ENCODE measurements at places on chromosomes 12 and 14.

- DNase-seq = no peak
Observed at GRCh38 chr14:103915616-103916015, 12.6 kb upstream of the TDRD9 start.

DNA sequence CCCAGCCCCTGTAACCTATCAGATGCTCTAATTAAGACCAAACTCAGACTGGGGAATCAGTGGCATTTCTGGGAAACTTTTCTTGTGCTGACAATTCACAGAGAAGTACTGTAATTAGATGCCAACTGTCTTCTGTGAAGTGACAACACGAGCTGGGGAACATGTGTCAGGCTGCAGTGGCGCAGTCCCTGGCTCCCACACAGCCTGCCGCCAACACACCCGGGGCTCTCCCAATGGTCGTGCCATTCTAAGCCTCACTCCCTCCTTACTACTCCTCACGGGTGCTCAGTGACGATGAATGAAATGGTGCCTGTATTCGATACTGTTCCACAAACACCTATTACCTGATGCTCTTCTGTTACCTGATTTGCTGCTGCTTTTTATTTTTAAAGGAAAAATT is 18.6 kb downstream of the GARIN2 start:
- DNase-seq = no peak

- DNase-seq = no peak
Observed at GRCh38 chr12:10618338-10618987, 5.1 kb upstream of the MAGOHB start.

DNA sequence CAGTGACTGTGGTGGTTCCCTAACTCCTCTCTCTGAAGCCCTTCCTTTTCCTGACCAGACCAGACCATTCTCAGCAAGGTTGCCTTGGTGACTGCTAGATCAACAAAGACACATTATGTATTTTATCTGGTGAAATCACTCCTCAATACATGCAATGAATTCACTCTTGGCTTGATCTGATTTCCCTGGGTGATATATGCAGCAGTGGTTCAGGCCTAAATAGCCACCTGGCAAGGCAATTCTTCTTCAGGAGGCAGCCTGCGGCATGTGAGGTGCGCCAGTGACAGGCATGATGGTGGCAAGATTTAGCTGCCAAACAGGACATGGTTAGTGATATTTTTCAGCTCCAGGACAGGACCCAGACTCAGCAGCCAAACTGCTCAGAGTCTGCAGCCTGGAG is 350.3 kb upstream of the CCDC196 start:
- DNase-seq = no peak

- no peak for DNase-seq
Observed at GRCh38 chr14:50107850-50108249, 8.5 kb downstream of the VCPKMT start.

DNA sequence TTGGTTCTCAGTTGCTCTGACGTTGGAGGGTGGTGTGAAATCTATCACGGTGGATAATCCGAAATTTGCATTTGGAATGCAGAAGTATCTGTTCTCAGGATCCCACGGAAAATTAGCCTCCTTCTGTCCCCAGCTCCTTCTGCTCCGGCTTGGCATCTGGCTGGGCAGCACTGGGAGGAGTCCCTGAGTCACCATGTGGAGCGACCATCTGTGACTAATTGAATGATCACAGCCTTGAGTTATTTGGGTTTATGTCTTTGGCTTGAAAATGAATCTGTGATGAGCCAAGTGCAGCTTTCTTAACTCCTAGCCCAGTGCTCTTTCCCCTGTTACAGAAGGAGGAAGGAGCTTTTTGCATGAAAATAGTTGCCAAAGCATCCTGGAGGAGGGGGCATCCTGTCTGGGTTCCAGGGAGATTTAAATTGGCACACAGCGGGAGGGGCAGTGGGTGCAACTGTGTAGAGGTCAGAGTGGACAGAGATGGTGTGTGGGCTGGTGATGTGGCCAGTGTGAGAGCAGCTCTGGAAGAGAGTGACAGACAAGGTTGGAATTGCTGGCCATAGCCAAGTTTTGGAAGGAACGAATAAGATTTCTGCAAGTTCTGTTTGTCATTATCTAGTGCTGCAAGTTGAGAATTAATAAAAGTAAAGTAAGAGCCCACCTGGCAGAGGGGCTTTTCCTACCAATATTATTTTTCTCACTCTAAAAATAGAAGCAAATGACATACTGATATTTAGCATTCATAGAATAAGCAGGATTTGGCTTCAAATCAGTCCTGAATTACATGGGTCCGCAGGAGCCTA is 74.4 kb downstream of the SLC24A4 start:
- no peak for DNase-seq

DNA sequence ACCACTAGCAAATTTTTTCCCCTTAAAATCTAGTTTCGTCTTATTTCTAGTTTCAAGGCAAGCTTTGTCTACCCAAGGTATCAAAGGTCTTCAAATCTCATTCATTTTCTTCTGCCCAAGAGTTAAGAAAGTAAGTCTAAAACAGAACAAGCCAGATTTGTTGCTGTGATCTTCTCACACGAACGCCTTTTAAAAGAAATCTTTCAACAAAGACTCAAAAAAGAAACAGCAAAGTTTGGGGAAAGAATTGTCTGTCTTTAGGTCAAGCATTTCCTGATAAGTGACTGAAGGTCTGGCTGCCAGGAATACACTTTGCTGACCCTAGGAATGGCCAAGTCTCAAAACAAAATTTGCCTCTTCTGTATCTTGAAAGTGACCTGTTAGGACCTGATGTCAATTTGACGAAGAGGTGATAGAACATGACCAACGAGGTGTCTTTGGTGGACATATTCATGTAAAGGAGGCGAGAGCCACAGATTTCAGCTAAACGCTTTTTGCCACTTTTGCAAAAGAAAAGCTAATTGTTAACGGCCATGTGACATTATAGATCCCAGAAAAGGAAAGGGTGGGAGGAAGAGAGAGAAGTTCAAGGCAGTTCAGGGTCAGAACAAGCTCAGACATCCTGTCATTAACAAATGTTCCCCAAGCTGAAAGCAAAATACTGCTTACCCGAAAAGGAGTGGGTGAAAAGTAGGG is 1.7 kb downstream of the CDK17 start:
- DNase-seq = no peak

- DNase-seq = no peak
Observed at GRCh38 chr12:75482646-75483045, 2.1 kb downstream of the GLIPR1 start.

DNA sequence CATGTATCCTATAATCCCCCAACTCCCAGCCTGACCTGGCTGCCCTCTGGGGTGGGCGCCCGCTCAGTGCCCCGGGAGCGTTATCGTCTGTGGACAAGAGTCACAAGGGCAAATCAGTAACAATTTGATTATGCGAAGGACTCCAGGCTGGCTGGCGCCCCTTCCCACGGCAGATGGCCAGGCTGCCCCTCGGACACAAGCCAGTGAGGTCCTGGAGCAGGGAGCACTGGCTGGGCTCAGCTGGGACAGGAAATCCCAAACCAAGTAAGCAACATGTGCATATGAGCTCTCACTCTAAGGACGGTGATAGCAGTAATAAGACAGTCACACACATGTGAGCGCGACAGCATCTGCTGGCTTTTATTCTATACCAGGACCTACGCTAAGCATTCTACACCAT is 59.3 kb upstream of the FAM222A start:
- no peak for DNase-seq

DNA sequence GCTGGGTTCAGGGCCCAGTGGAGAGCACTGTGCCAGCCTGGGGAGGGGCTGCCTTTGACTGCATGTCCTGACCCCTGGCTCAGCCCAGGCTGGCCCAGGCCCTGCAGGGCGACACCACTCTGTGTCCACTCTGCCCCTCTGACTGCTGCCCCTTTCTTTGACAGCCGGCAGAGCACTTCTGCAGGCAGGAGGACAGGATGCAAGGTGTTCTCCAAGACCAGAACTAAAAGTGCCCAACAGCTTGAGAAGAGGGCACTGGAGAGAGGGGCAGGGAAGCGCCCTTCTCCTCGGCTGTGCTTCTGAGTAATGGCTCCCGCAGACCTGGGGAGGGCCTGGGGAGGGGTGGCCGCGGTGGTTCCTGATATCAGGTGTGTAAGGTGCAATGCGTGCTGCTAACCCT is 72.7 kb downstream of the WDR20 start:
- no peak for DNase-seq

- DNase-seq = peak; percentile 35
Observed at GRCh38 chr14:104635717-104636116, 31.1 kb upstream of the TMEM179 start.

DNA sequence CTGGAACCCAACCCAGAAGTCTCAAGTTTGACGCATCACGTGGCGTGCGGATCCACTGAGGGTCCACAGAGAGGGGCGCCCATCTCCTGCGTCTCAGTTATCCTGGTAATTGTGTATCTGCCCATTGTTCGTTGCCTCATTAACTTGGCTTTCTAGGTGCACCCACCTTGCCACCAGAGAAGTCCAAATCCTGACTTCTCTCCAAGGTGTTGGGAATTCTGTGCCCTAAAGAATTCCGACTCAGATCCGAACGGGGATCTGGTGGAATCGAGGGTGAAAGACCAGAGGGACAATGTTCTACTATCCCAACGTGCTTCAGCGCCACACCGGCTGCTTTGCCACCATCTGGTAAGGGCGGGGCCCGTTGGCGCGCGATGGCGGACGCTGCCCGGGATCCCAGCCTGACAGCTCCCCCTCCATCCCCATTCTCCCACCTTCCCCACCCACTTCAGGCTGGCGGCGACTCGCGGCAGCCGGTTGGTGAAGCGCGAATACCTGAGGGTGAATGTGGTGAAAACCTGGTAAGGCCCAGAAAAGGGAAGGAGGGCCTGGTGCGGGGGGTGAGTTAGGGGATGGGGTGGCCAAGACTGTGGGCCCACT is 481 bp downstream of the REC8 start:
- no peak for DNase-seq

DNA sequence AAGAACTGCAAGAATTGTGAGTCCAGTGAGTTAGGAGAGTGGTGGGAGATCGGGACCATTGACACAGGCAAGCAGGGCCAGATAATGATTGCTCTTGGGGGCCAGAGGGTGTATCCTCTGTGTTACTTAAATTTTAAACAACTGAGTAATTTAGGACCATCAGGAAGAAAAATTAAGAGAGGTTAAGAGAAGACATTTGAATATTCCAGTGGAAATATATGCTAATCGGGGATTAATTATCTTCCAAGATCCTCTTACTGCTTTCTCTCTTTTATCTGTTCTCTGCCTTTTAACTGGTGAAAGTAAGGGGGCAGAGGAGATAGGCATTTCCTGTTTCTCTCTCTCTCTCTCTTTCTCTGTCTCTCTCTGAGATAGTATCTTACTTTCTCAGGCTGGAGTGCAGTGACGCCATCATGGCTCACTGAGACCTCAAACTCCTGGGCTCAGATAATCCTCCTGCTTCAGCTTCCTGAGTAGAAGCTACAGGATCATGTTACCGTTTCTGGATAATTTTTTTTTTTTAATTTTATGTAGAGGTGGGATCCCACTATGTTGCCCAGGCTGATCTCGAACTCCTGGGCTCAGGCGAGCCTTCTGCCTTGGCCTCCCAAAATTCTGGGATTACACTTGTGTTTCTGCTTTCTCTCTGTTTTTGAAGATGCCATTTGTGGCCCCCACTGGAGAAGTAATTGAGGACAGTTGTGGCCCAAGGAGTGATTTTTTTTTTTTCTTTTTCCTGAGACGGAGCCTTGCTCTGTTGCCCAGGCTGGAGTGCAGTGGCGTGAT is 85.1 kb downstream of the DIP2B start:
- DNase-seq = no peak

DNA sequence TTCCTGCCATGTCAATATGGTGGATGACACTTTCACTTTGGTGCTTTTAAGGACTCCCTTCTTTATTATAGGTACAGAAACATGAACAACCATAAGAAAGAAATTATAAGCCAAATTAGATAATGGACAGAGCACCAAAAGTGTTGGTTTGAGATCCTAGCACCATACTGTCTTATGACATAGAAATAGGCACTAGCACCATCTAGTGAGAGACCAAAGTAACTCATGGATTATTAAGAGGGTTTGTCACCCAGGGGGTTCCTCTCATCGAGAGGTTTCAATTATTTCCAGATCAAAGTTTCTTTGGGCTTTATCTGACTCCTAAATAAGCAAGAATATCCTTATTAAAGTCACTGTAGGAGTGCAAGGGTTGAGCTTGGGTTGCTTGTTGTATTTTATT is 153.0 kb upstream of the DIO2 start:
- DNase-seq = no peak

GRCh38 chr12:127542391-127542790 is 724.6 kb upstream of the TMEM132C start:
- DNase-seq = no peak

DNA sequence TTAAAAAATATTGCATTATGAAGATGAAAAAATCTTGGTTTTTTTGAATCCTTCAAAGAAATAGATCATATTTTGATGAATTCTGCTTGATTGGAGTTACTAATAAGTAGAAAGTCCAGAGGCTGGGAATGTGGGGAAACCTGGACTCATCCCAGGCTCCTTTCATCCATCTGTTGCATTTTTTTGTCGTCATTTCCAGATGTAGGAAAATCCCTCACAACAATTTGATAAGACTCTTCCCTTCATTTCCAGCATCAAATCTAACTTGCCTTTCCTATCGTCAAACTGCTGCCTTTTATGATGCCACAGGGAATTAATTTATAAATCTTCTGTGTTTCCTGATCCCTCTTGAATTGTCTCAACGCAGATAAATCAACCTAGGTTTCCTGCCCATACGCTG is 211.6 kb downstream of the FBXL14 start:
- DNase-seq = no peak

DNA sequence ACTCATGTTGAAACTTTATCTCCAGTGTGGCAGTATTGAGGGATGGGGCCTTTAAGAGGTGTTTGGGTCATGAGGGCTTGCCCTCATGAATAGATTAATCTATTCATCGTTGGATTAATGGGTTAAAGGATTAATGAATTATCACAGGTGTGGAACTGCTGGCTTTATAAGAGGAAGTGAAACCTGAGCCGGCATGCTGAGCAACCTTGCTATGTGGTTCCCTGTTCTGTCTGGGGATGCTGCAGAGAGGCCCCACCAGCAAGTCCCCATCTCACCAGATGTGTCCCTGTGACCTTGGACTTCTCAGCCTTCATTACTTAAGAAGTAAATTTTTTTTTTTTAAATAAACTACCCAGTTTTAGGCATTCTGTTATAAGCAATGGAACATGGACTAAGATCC is 109.6 kb downstream of the DYRK2 start:
- no peak for DNase-seq

GRCh38 chr14:105439710-105440553 is 20.3 kb downstream of the MTA1 start:
- no peak for DNase-seq

GRCh38 chr12:76010732-76011458 is 20.7 kb downstream of the PHLDA1 start:
- no peak for DNase-seq

DNA sequence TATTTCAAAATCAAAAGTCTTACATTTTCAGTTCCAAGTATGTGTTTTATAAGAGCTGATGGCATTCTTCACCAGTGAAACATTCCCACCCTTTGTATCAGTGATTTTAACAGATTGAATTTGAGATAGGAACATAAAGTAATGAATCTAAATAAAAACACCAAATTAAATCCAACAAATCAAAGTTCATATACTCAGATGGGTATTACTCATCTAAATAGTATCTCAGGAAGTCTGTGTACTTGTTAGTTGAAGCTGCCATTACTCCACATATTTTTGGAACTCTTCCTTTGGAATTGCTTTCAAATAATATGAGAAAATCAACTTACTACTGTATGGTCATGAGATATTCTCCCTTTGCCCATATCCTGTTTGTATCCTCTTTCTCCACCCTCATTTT is 89.1 kb downstream of the MIA2 start:
- DNase-seq = no peak

Data from activated CD8-positive, alpha-beta memory T cell treated with anti-CD3 and anti-CD28 coated beads for 24 hours (primary cell).